ENCODE measurements at places on chromosomes 13 and 19. TPM values are rescaled to one million over a fixed set of nuclear protein-coding genes. Genes with fewer than 3 reads are reported as not detected.

The KRTDAP gene
- total RNA-seq = not detected

The RFXAP gene
- 2.3 TPM for total RNA-seq

The ADPRHL1 gene
- total RNA-seq = 0.75 TPM

The PRR12 gene
- 2.4 TPM for total RNA-seq

The PROZ gene
- not detected for total RNA-seq

The TINCR gene
- 0.22 TPM for total RNA-seq

The MYH14 gene
- not detected for total RNA-seq

The FLT3LG gene
- 2.5 TPM for total RNA-seq

The SPACA7 gene
- not detected for total RNA-seq

The LYPD3 gene
- 0.11 TPM for total RNA-seq

The FGF14 gene
- 0.33 TPM for total RNA-seq

The SIGLECL1 gene
- total RNA-seq = not detected
